ENCODE measurements at places on chromosomes 7 and 10. TPM values are rescaled to one million over a fixed set of nuclear protein-coding genes. Genes with fewer than 3 reads are reported as not detected.
A peak's percentile ranks its signal among the peaks of the same experiment; 100 is the strongest.

DNA sequence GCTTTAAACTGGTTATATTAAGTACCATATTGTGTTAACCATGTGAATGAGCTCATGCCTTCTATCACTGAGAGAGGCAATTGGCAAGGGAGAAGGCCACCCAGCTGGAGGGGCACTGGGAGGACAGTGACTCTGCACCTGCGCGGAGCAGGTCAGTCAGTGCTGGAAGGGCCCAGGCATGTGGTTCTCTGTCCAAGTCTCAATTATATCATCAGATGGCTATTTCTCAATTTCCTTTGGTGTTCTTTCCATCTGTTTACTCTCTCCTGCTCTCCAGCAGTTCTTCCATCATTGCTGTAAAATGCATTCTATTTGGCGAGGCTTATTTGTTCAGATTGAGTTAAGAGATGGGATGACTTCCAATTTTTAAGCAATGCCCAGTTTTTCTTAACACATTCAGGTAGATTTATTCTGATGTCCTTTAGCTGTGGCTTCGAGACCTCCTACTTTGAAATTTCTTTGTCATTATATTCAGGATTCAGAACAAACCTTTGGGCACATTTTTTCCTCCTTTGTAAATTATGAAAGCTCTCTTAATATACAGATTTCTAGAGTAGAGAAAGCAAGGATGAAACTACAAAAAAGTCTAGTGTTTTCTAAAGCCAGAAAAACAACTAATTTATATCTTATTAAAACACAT lies 159.3 kb downstream of the BMPER start:
- no peak for DNase-seq

DNA sequence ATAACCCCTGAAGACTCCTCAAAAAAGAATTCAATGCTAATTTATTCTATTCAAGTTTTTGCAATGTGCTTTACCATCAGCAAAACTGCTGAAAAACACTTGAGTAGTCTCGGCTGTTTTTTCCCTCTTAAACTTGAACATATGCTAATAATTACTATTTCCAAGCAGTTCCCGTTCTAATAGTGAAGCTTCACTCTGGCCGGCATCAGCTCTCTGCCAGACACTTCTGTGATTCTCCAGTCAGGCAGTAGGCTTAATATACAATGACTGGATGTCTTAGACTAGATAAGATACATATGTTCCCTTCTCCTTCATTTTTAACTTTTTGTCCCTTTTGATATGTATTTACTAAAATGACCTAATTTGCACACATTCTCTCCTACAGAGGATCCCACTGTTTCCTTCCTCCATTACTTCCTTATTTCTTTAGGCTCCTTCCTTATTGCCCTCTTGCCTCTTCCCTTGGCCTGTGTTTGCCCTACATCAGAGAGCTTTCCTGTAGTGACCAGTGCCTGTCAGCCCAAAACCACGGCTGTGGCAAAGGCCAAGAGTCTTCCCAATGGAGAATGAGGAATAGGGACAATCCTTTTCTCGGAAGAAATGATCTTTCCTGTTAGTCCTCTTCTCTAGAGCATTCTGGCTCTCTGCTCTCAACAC lies 23.5 kb downstream of the HEPACAM2 start:
- DNase-seq, result peak; percentile 25

GRCh38 chr7:69873512-69873911 lies 275.2 kb downstream of the AUTS2 start:
- DNase-seq, result no peak

DNA sequence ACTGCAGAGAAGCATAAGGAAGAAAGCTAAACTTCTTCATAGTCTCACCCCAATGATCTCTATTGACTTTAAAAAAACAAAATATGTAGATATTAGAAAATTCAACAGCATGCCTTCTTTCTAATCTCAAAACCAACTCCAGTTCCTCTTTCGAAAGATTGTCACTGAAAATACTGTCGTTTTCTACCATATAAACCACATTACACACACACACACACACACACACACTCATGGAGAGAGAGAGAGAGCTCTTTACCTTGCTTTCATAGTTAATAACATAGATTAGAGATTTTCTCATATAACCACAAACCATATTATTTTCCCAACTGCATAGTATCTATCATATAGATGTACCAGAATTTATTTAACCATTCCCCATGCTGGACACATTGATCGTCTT lies 296.2 kb upstream of the MGMT start:
- DNase-seq, result no peak

- no peak for DNase-seq
Observed at GRCh38 chr10:11832042-11832441, 8.9 kb downstream of the PROSER2 start.

DNA sequence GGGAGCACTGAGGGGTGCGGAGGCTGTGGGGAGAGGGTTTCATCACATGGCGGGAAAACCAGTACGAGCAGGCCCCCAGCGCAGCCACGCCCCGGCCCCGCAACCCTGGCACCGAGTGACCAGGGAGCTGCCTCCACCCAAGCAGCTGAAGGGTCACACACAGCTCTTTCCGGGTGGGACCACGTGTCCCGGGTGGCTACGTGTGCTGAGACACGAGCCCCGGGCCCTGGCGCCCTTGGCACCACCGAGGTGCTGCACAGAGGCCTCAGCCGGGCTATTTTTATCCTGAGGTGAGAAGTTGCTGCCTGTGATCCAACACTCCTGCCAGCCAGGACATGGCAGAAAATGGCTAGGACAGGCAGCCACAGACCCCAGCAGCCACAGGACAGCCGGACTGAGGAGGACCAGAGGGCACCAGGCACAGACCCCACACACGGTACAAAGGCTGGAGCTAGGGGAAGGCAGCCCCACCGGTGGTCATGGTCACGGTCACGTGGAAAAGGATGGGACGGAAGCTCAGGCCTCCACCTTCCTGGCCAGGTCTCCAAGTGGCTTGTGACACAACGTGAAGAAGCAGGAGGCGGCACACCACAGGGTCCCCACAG lies 223.7 kb downstream of the MAD1L1 start:
- DNase-seq, result no peak

GRCh38 chr10:27252267-27253000 lies 11.8 kb upstream of the ACBD5 start:
- DNase-seq, result peak; percentile 83

DNA sequence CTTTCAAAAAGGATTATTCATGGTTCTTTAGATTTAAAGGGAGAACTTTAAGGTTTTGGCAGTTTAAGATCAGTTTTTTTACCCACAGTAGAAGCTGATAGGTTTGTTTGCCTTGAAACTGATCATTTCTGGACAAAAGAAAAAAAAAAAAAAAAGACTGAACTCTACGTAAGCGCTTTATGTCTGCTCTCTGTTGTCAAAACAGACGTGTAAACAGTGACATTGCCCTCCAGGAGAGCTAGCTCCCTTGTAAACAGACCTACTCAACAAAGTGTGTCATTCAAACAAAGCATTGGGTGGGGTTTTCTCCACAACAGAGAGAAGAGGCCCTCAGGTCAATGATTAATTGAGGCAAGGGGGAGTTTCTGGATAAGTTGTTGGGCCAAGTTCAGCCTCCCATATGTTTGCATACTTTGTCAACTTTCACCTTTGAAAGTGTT lies 568.1 kb upstream of the LRRN3 start:
- no peak for DNase-seq

DNA sequence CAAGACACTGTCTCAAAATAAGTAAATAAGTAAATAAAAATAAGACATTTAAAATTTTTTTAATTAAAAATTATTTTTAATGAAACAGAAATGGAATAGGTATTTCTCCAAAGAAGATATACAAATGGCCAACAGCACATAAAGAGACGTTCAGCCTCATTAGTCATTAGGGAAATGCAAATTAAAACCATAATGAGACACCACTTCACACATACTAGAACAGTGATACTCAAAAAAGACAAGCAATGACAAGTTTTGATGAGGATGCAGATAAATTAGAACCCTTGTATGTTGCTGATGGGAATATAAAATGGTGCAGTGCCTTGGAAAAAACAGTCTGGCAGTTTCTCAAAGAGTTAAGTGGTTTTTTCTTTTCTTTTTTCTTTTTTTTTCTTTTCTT lies 26.5 kb upstream of the C10orf67 start:
- no peak for DNase-seq

DNA sequence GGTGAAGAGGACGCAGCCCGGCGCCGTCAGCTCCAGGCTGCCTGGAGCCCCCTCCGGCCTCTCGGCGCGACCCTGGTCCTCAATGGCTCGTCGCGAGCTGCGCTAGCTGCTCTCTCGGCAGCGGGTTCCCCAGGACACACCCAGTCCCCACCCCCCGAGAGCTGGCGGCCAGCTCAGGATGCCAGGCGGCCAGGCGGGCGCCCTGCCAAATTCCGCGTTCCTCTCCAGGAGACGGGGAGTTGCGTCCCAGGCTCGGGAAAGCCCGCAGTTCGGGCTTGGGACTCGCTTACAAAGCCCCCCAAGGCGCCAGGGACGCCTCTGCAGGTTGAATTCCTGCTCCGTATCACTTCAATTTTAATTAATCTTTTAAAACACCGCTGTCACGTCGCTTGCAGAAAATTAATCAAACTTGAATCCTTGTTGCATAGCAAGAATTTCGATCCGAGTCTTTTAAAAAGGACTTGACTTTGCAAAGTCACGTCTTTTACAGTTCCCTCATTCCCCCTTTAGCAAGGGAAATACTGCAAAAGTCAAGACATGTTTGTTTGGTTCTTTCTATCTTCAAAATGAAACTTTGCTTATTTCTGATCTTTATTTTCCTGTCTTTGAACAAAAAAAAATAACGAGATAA lies 28.2 kb downstream of the SKIDA1 start:
- DNase-seq, result peak; percentile 91

DNA sequence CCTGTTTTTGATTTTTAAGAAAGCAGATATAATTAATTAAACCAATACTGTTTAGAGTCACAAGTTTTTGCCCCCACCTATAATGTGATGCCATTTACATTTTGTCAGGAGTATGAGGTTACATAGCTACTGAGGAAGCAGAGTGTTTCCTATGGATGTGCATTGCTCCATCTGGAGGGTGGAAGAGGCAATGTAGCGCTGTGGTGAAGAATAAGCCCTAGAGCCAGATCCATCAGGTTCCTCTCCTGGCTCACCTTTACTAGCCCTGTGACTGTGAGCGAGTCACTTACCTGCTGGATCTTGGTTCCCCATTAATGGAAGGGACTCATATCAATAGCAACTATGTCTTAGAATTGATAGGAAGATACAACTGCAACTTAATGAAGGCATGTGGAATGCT lies 216.0 kb downstream of the GPAM start:
- no peak for DNase-seq

DNA sequence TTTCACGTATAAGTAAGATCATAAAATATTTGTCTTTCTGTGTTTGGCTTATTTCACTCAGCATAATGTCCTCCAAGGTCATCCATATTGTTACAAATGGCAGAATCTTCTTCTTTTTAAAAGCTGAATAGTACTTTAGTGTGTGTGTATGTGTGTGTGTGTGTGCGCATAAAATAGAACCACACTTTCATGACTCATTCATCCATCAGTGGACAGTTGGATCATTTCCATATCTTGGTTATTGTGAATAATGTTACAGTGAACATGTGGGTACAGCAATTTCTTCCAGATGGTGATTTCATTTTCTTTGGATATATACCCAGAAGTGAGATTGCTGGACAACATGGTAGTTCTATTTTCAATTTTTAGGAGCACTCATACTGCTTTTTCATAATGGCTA lies 622.4 kb downstream of the NRG3 start:
- DNase-seq, result no peak

GRCh38 chr10:4569151-4569550 lies 256.9 kb upstream of the AKR1E2 start:
- no peak for DNase-seq

DNA sequence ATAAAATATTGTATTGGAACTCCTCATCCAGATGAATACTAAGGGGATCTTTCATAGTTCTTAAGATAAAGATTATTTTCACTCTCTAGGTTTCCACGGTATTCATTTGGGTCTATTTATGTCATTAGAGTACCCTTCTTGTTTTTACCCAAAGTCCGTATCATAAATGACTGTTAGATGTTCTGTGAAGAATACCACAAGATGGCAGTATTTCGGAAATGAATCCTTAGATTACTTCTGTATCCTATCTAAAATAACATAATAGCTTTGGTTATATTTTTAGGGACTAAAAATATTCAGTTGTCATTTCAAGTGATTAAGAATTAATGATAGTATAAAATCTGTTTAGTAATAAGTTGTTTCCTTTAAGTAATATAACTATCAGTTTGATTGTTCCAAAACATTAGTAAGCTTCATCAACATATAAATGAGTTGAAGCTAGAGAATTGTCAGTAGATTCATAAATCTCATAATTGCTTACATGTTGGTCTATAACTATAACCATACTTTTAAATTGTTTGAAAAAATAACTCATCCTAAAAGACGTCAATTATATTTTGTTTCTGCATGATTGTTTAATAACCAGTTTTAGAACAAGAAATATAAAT lies 337.5 kb upstream of the KCND2 start:
- no peak for DNase-seq

GRCh38 chr10:96229568-96230030 lies 41.8 kb downstream of the BLNK start:
- DNase-seq, result peak; percentile 86

- no peak for DNase-seq
Observed at GRCh38 chr7:116546916-116547315, 22.1 kb downstream of the CAV1 start.

TMEM229A gene
- not detected for total RNA-seq

CNNM1 gene
- 0.41 TPM for total RNA-seq

PLA2G12B gene
- 8.9 TPM for total RNA-seq

IDI2 gene
- not detected for total RNA-seq

ASB10 gene
- total RNA-seq, result not detected

PIK3AP1 gene
- total RNA-seq, result 11.3 TPM

MPLKIP gene
- 42.4 TPM for total RNA-seq

FGF8 gene
- total RNA-seq, result not detected

RAMP3 gene
- total RNA-seq, result 11.6 TPM
